ENCODE measurements at places on chromosomes 4 and X.
A peak's percentile ranks its signal among the peaks of the same experiment; 100 is the strongest.

GRCh38 chr4:83568062-83568461 lies 32.2 kb downstream of the GPAT3 start:
- no peak overlapping the region for H3K4me3 ChIP-seq
- H3K36me3 ChIP-seq = no peaks in the 10 kb centered on the region
- H3K4me1 ChIP-seq = no peaks in the 10 kb centered on the region
- H3K27ac ChIP-seq = no peak overlapping the region
- no peak for DNase-seq

DNA sequence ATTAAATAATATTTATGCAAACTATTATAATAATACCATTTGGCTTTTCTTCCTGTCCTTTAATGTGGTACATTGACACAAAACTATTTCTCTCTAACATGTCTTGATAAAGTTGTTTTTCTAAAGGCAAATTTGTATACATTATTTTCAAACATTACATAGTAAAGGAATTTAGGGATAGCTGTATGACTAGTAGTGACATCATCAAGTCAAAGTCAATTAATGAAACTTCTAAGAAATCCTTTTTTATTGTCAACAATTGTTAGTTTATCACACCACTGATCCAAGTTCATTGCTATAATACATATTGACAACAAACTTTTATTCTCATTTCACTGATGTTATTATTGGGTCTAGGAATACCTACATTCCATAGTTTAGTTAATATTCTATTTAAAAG lies 68.4 kb downstream of the TBCK start:
- peaks cover 4% of the 10 kb centered on the region for H3K36me3 ChIP-seq
- H3K27ac ChIP-seq = no peak overlapping the region
- no peak overlapping the region for H3K4me3 ChIP-seq
- H3K27me3 ChIP-seq = no peaks in the 10 kb centered on the region

DNA sequence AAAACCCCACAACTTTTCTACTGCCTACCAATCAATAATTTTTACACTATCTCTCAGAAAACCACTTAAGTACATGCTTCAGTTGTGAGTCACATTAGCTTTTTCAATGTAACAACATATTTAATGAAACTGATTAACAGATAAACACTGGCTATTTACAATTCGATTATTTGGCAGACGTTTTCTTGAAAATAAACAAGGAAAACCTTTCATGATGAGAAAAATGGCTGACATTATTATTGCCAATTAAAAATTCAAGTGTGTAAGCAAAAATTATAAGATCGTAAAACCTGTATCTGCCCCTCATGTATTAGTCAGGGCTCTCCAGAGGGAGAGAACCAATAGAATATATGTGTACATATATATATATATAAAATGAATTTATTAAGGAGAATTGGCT lies 1555.5 kb upstream of the IGFBP7 start:
- H3K36me3 ChIP-seq = no peaks in the 10 kb centered on the region
- H3K27me3 ChIP-seq = no peaks in the 10 kb centered on the region
- no peak overlapping the region for H3K4me3 ChIP-seq
- no peak for DNase-seq

- H3K27me3 ChIP-seq = no peaks in the 10 kb centered on the region
- no peaks in the 10 kb centered on the region for H3K4me1 ChIP-seq
- H3K4me3 ChIP-seq = no peak overlapping the region
- no peaks in the 10 kb centered on the region for H3K36me3 ChIP-seq
- DNase-seq = no peak
- no peak overlapping the region for H3K27ac ChIP-seq
These were observed 59.0 kb downstream of the ANXA10 start for GRCh38 chr4:168151327-168151726.

- DNase-seq = no peak
- no peaks in the 10 kb centered on the region for H3K4me1 ChIP-seq
- H3K27me3 ChIP-seq = no peaks in the 10 kb centered on the region
- H3K4me3 ChIP-seq = peak overlapping the region; percentile 53
These were observed 807 bp downstream of the SEL1L3 start for GRCh38 chr4:25861951-25862410.

Measured in breast epithelium (tissue), 4 donors.